Sigmoid colon (tissue), 7 donors: ENCODE measurements at places on chromosomes 1 and 21. TPM values are rescaled to one million over a fixed set of nuclear protein-coding genes. Genes with fewer than 3 reads are reported as not detected.

- H3K27ac ChIP-seq = no peak overlapping the region
- no peaks in the 10 kb centered on the region for H3K27me3 ChIP-seq
These were observed 337.5 kb upstream of the USP24 start for GRCh38 chr1:55552636-55553035.

DNA sequence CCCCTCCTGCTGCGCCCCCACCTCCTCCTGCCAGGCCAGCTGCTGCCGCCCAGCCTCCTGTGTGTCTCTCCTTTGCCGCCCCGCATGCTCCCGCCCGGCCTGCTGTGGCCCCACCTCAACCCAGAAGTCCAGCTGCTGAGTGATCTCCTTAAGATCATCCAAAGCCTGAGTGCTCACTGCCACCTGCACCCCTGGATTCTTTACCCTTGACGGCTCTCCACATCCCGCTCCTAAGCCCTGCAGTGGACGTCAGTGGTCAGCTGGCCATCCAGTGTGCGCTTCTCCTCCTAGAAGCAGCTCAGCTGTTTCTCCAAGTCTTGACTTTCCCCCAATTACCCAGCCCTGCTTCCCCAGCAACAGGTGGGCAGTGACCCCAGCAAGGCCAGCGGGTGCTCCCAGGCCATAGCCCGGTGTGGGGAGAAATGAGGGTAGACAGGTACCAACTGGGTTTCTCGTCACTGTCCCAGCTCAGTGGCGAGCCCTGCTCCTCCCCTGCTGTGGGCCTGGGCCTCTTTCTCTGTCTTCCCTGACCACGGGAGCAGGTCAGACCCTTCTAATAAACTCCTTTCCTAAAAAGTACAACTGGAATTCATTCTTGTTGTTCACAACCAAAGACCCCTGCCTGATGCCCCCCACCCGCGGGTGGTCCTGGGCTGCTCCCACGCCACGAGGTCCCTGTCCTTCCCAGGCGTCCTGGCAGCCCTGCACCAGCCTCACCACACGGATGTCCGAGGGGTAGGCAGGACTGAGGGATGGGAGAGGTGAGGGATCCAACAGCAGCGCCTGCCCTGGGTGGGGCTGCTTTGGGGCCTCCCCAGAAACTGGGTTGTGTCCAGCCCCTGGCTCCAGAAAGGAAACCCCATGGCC lies 1.4 kb downstream of the KRTAP10-7 start:
- no peak overlapping the region for H3K4me3 ChIP-seq
- H3K27me3 ChIP-seq = peaks cover 39% of the 10 kb centered on the region

The CSMD2 gene
- total RNA-seq = 0.16 TPM

The RGSL1 gene
- total RNA-seq = not detected
